NCI-H1092 (cell line): ENCODE measurements at places on chromosomes 7 and 10.

DNA sequence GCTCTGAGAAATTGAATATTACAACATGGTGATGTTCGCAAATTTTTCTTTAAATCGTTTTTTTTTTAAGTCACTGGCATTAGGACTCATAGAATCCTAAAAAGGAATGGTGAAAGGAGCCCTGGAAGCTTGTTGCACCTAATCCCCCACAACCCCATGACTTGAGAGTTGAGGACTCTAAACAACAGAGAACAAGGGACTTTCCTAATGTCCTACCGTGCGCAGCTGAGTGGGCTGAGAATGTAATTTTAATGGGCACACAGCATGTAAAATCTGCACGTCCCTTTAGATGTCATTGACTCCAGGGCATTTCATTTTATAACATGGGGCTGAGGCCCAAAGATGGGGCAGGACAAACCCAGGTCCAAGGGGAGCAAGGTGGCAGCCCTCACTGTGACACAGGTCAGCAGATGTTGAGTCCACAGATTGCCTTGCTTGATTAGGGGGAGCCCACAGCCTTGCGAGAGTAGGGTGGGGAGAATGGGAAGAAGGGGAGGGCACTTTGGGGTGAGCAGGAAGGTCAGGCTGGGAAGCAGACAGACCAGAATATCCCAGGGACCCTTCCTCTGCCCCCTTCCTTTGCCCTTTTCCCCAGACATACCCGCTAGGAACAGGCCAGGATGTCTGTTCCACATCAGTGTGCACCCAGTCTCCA is 208.4 kb upstream of the ZMIZ1 start:
- DNase-seq: no peak

DNA sequence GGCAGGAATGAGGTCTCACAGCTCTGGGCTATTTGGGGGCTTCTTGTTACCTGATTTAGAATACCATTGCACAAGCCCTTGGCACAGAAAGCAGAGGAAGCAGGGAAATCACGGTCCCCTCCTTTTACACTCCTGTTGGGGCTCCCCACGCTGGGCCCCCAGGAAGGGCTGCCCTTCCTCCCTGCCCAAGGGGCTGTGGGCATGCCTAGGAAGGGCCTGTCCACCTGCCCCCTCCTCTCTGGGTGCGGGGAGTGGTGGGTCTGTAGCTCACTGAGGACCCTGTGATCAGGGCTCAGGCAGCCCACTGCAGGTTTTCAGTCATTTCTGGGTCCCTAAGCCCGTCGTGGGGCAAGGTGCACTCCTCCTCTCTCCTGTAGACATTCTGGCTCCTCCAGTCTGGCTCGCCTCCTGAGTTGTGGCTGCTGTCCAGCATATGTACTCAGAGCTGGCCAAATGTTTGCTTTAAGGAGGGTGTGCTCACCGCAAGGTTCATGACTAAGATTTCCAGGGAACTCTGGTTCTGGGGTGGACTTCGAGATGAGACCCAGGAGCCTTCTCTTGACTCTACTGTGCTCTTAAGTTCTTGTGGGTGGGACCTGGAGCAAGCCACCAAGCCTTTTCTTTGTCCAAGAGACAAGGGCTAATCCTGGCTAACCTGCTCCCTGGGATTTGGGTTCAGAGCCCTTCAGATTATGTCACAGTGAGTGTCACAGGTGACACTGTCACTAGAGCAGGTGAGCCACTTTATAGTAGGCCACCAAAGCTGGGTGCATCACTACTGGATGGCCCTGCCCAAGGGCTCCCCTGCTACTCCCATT is 56.0 kb downstream of the TACR2 start:
- DNase-seq: peak; percentile 32

DNA sequence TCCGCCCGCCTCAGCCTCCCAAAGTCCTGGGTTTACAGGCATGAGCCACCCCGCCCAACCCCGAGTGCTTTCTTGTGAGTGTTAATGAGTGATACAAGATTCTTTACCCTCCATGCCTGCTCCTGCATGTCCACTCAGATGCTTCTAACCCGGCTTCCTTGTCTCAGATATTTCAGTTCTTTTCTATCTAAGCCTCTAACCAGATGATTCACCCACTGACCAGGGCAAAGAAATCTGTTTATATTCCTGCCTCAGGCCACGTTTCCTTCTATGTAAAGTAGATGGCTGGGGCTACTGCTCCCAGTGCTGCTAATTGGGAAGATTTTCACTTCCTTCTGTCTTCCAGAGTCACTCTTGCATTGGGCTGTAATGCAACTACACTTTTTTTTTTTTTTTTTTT is 395.1 kb upstream of the ANKRD30A start:
- no peak for DNase-seq

DNA sequence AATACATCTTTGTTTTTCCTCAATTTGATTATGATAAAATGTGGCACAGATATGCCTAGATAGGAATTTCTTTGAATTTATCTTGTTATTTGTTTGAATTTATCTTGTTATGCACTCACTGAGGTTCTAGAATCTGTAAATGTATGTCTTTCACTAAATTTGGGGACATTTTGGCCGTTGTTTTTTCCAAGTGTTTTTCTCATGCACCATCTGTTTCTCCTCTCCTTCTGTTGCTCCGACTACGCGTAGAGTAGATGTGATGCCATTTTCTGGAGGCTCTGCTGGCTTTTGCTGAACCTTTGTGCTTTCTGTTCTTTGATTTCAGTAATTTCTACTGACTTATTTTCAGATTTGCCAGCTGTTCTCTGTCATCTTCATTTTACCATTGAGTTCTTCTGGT is 101.9 kb downstream of the INPP5A start:
- no peak for DNase-seq

DNA sequence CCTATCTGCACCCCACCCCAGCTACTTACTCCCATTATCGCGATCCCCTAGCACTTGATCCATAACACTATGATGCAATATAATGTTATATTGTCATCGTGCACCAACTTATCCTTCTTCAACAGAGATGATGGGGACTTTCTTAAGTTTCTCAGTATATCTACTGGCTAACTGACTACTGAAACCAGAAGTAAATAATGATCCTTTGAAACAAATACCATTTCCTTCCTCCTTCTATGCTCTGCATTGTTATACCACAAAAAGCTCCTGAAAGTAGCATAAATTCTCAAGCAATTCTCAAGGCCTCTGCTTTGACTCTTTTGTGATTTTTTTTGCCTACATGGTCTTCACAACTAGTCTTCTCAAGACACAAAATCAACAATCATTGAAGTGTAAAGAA is 68.9 kb downstream of the HTR7 start:
- no peak for DNase-seq

- DNase-seq: no peak
Observed at GRCh38 chr7:69531050-69531449, 67.2 kb upstream of the AUTS2 start.

- DNase-seq: no peak
Observed at GRCh38 chr10:6062101-6062771, at the start of gene IL2RA. Gene IL2RA (minus strand): TSS chr10:6062367. CDS start chr10:6062151, 216 bp downstream.

GRCh38 chr10:78755063-78755701 is 313.6 kb upstream of the ZMIZ1 start:
- DNase-seq: no peak

DNA sequence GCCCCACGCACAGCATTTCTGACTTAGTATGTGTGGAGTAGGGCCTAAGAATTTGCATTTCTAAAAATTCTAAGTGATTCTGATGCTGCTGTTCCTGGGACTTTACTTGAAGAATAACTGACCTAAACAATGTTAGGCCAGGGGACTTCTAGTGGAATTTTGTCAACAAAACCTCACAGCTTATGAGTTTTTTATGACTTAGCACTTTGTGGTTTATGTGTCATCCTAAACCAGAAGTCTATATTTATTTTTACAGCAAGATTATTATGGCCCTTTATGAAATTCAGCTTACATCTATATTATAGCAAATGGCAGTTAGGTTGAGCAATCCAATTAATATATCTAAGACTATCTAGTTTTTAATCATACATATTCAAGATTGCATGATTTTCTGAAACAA is 24.6 kb upstream of the BET1 start:
- DNase-seq: no peak

DNA sequence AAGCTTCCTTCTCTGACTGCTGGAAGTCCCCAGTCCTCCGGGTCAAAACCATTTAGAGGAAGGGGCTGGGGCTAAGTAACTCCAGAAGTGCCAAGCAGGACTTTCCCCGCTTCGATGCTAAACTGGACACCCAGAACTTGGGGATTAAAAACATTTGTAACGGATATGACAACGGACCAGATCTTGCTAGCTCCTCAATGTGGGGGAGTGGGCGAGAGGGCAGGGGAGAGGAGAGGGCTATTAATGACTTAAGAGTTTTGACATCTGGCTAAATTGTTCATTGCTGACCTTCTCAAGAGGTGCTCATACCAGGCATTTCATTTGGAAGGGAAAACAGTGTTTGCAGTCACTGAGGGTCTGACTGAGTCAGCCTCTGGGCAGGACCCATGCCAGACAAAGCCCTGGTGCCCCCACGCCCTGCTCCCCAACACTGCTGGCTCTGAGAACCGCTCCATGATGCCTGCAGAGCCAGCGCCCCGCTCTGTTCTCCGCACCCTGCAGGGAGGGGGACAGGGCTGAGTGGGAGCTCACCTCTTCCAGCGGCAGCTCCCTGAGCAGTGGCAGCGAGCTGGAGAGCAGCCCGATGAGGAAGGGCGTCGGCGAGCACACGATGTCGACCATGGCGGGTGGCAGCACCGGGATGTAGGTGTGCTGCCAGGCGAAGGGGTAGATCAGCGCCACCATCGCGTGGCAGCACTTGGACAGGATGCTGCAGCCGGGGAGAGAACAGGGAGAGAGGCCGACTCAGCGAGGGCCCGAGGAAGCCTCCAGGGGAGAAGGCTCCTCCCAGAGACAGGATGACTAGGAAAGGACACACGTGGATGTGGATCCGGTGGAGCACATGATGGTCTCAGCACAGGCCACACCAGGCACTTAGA is 47.7 kb upstream of the MKRN1 start:
- DNase-seq: no peak

GRCh38 chr10:5064656-5065055 is 29.6 kb upstream of the AKR1C3 start:
- DNase-seq: no peak

DNA sequence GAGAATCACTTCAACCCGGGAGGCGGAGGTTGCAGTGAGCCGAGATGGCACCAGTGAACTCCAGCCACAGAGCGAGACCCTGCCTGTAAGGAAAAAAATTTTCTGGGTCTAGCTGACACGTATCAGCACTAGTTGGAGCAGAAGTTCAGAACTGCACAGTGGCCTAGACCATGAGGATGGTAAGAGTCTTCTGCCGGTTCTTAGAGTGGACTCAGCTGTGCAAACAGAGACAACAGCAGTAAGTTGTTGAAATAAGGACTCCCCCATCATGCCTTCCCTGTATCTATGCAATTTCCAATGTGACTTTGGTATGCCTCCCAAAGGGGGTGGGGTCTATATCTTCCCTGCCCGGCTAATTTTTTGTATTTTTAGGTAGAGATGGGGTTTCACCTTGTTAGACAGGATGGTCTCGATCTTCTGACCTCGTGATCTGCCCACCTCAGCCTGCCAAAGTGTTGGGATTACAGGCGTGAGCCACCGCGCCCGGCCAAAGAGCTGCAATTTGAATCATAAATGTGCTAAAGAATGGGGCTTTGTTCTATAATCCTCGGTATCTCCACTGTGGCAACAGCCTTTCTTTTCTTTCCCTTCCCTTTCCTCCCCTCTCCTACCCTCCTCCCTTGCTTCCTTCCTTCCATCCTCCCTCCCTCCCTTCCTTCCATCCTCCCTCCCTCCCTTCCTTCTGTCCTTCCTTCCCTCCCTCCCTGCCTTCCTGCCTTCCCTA is 14.5 kb upstream of the RNF216 start:
- DNase-seq: no peak

DNA sequence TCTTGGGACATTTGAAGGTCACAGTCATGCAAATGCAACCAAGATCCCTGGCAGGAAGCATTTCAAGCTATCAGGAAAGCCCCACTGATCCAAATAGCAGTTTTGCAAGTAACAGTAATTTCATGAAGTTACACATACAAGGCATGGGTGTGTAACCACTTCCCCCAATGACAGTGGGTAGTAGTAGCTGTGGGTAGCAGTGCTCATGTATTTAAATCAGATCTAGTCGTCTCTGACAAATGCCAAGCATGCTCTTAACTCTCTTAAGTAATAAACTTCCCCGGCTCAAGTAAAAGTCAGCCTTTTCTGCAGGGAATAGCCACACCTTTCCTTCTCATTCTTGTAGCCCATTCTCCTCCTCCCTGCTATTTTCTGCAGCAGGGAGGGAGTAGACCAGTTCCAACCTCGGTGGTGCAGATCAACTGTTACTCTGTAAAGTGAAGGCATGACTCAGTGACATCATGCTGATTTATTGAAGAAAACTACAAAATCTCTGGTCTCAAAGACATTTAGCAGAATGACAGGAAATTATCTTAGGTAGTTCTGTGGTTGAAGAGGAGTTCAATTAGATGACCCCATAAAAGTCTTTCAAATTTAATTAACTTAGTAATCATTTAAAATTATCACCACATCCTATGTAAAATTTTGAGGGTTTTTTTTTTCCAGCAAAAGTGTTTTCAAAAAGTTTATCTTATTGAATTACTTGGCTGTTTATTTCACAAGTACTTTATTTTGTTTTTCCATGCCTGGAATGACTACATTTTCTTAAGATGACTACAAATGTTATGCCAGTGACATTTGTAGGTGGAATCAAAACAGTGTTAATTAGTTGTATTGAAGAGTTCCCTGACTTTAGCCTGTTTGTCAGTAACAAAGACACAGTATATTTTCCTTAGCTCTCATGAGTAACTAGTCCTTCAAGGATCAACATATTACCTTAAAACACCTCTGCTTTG is 568.3 kb downstream of the INHBA start:
- no peak for DNase-seq

DNA sequence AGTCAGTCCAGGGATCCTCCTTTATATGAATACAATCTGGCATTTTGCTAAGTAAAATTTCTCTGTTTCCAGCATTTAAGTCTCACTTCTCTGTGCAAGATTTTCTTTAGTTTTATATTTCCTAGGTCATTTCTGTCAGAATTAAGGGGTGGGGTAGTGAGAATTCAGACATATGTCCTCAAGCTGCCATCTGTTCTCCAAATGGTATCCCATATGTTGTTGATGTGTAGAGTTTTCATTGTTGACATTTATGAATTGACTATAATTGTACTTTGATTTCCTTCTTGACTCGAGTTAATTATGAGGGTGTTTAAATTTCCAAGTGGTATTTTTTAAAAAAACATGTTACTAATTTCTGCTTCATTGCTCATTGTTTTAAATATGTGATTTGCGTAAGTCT is 148.8 kb downstream of the NPSR1 start:
- DNase-seq: no peak

- no peak for DNase-seq
Observed at GRCh38 chr7:97009753-97010732, 4.7 kb downstream of the DLX6 start.

DNA sequence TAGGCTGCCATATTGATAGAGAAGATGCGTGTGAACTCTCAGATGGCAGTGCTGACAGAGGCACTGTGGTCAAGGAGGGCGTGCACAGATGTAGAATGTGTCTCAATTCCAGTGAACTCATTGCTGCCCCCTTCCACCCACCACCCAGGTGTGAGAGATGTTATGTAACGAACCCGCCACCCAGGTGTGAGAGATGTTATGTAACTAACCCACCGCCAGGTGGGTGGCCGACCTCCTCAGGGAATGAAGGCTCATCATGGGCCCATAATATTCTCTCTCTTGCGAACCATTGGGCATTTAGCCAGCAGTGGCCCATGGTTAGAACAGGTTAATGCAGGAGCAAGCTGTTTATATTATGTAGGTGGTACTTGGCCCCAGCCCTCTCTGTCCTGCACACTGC is 140.4 kb upstream of the MTPN start:
- no peak for DNase-seq
